ACHN (cell line): ENCODE measurements at places on chromosomes 11 and 22.

- DNase-seq: no peak
Measured at GRCh38 chr11:9219572-9219971, 45.6 kb downstream of the DENND5A start.

DNA sequence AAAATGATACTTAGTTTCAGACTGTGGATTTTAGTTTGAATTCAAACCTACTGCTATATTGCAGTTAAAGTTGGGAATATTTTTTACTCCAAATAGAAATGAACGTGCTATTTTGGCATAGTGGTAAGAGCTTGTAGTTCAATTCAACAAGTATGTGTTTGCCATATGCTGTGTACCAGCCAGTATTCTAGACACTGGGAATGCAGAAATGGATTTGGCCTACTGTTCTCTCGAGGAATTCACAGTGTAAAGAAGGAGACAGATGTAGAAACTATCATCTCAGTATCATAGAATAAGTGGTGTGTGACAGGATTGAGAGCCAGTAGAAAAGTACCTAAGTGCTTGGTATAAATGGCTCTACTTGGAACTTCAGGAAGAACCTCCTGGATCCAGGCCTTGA is 80.4 kb downstream of the ATXN10 start:
- DNase-seq: no peak

DNA sequence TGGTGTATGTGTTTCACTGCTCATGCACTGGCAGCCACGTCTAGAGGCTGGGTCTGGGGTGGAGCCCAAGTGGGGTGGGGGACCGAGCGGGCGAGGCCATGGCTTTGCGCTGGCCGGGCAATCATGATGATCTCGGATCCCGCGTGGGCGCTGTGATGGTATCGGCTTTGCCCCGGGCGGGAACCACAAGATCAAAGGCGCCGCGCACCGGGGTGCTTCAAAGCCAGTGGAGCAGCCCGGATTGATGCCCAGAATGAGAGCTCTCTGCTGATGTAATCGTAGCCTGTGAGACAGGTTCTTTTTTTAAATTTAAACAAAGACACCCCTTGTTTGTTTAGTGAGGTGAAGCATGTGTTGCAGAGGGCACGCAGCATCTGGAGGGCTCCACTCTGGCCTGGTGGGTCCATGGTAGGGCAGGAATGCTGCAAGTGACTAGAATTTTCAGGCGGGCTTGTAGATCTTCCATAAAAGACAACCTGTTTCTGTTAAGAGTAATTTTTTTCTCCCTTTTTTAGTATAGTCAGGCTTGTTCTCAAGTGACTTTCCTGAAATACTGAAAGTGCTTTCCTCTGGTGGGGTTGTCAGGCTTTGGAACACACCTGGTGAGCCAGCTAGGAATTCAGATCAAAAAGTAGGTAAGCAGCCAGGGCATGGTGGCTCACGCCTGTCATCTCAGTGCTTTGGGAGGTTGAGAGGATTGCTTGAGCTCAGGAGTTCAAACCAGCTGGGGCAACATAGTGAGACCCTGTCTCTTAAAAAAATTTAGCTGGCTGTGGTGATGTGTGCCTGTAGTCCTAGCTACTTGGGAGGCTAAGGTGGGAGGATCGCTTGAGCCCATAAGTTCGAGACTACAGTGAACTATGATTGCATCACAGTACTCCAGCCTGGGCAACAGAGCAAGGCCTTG is 40.7 kb downstream of the ZNRF3 start:
- no peak for DNase-seq

- DNase-seq: no peak
Measured at GRCh38 chr11:64264371-64264852, 13.1 kb downstream of the PLCB3 start.

DNA sequence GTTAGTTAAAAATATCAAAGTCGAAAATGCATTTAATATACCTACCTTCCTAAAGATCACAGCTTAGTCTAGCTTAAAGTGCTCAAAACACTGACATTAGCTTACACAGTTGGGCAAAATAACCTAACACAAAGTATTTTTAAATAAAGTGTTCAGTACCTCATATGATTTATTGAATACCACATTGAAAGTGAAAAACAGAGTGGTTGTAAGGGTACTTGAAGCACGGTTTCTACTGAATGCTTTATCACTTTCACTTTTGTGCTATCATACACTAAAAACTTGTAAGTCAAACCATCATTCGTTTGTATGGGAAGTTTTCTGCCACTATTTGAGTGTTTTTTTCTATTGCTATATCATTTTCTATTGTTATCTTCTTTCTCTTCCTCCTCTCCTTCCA is 36.6 kb downstream of the ZBTB44 start:
- no peak for DNase-seq

- DNase-seq: no peak
Measured at GRCh38 chr22:45544588-45545170, 42.0 kb downstream of the FBLN1 start.

- no peak for DNase-seq
Measured at GRCh38 chr11:126113012-126113411, 50.3 kb upstream of the CDON start.

DNA sequence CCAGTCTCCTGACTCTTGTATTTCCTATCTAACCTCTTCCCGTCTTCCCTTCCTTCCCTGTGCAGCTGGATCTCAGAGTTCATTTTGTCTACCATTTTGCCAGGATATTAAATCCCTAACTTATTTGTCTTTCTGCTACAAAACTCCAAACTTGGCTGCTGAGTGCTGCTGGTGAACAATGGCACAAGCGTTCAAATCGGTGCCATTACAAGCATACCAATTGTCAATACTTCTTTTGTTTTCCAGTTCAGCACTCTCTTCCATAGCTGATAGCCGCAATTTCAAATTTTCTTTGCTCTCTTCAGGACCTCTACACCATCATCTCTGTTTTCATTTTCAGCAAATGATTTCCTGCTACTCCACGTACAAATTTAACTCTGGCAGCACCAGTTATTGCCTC is 13.4 kb downstream of the IL18 start:
- no peak for DNase-seq

DNA sequence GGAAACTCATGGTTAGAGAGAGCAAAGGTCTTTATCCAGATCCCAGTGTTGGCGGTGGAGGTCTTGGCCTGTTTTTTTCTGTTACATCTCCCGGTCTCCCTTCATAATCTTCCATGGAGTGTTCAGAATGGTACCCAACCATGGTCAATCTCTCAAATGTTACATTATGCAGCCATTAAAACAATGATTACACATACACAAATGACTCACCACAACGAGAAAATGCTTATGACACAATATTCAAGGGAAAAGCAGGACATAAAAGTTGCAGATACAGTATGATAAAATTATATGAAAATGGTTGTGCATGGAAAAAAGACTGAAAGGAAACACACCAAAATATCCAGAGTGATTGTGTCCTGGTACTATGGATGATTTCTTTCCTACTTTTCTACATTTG is 17.8 kb upstream of the CSNK1E start:
- no peak for DNase-seq

GRCh38 chr22:44793106-44793505 is 40.7 kb downstream of the ARHGAP8 start:
- no peak for DNase-seq

- DNase-seq: no peak
Measured at GRCh38 chr11:28195449-28195848, 87.3 kb downstream of the METTL15 start.

DNA sequence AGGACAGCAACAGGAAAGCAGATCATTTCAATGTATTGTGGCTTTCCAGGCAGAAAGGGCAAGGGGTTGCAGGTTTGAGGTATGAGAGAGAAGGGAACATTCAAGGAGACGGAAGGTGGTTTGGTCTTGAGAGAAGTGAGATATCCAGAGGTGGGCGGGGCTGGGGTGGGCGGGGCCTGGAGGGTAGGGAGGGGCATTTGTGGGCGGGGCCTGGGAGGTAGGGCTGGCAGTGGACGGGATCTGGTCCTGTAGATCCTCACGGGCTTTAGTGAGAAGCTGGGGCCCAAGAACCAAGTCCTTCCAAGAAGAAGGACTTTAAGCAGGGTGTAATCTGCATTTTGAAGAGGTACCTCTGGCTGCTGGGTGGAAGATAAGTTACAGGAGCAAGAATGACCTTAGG is 199.2 kb downstream of the MN1 start:
- no peak for DNase-seq

- no peak for DNase-seq
Measured at GRCh38 chr11:100618914-100619313, 68.2 kb upstream of the ARHGAP42 start.

DNA sequence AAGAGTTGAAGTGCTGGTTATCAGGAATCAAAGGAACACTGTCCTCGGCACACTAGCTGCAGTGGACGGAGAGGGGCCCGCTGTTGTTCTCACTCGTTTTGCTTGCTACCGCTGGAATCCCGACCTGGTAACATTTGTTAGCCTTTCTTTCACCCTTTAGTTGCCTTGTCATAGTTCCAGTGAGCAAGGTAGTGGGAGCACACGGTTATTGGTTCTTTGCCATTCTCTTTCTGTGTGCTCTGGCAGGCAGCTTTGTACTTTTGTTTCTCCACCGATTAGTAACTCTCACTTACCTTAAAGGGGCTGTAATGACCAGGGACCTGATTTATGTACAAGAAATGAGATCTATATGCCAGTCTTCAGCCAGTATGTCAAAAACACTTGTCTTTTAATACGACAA is 1.8 kb downstream of the DEPDC7 start:
- DNase-seq: no peak

- no peak for DNase-seq
Measured at GRCh38 chr22:38846412-38846811, 2.6 kb upstream of the NPTXR start.

GRCh38 chr11:34624069-34624468 is 3.2 kb downstream of the EHF start:
- no peak for DNase-seq

DNA sequence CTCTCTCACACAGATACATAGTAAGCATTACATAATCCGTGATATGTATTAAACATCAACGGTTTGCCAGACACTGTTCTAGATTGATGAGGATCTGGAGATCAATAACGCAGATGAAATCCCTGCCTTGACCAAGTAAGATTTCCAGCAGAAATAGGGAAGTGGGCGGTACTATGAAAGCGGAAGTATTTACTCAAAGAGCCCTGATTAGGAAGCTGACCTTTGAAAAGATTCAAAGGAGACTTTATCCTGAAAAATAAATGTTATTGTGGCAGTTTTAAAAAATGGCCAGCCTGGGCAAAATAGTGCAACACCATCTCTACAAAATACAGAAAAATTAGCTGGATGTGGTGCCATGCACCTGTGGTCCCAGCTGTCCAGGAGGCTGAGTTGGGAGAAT is 26.8 kb downstream of the GAB2 start:
- no peak for DNase-seq

DNA sequence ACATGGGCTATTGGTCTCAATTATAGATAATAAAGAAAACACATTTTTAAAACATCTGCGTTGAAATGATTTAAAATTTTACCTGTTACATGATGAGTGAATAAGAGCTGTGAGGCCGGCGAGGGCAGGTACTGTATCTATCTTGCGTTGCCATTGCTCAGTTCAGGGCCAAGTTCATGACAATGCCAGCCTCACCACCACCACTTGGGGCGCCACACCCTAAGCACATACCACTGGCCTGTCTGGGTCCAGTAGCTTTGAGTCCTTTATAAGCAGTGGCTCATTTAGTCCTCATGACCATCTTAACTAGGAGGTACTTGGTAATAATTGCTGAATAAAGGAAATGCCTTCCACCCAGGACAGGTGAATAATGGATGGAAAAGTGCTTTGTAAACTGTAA is 14.5 kb upstream of the MB start:
- peak; percentile 67 for DNase-seq

DNA sequence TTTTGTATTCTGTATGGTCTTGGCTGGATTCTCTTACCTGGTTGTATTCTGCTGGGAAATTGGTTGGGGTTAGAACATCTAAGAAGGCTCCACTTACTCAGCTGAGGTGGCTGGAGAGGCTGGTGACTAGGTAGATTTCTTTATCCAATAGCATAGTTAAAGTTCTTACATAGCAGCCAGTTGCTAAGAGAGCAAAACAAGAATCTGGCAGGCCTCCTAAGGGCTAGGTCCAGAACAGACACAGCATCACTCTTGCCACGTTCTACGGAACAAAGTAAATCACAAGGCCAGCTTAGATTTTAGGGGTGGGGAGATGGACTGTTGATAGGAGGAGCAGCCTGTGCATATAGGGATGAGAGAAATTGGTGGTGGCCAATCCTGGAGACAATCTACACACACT is 141.3 kb upstream of the CCDC90B start:
- no peak for DNase-seq

DNA sequence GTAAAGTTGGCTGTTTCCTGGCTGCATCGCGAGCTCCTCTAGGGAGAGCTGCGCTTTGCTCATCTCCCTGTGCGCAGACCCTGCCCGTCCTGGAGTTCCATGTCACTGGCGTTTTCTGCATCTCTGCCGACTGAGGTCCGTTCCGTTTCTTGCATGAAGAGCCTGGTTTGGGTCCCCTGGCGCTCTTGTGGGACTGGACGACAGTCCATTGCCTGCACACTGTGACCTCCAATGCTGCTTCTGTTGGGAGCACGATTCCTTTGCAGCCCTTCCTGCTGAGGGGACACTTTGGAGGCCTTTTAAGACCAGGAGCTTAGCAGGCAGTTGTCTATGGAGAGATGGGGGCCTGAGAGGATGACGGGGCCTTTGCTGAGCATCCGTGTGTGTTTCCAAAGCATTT is 90.3 kb downstream of the TBC1D22A start:
- DNase-seq: no peak

- DNase-seq: no peak
Measured at GRCh38 chr11:8775332-8775731, 92.7 kb downstream of the RPL27A start.

- peak; percentile 99 for DNase-seq
Measured at GRCh38 chr22:30423959-30424533, 1.5 kb upstream of the MTFP1 start.

DNA sequence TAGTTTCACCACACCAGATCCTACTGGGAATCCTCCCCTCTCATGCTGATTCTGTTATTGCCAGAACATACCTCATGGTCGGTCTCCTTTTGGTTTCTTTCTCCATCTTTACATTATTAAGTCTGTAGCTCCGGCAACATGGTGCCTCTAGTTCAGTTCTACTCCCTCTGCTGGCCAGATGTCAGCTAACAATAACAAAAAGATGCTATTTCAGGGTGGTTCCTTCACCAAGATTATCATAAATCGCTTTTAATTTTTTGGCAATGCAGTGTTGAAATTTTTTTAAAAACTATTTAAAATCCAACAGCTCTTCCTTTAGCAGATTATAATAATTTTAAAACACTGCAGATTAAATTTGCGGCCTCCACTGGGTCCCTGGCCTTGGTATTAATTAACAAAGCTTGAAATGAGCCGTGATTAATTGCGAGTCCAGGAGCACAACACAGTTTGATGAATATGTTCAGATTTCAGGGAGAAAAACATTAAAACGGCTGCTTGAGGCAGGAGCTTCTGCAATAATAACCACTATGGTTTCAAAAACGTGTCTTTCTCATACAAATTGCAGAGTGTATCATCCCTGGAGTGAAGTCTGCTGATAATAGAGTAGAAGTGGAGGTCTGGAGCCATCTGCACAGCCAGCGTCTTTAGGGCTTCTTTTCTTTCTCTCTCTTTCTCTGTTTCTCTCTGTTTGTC is 492.9 kb upstream of the KIRREL3 start:
- peak; percentile 1 for DNase-seq

DNA sequence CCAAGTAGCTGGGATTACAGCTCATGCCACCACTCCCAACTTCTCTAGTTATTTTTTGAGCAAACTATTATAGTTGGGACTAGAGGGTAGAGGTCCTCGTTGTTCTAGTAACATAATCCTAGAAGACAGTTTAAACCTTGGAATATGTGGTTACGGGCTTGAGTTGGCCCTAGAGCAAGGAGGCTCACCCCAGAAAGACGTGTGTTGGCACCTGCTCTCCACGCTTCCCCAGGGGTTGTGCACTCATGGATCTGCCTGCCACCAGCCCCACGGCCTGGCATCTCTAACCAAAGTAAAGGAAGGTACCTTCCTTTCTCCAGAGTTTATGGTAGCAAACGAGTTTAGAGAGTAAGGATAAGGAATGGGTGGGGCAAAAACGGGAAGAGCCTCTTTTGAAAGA is 79.0 kb downstream of the SCN3B start:
- no peak for DNase-seq
